Cortex of kidney (tissue), 1 donor: ENCODE measurements at places on chromosomes 5 and 9.

GRCh38 chr5:146748533-146748932 is 130.0 kb downstream of the PPP2R2B start:
- DNase-seq: no peak

DNA sequence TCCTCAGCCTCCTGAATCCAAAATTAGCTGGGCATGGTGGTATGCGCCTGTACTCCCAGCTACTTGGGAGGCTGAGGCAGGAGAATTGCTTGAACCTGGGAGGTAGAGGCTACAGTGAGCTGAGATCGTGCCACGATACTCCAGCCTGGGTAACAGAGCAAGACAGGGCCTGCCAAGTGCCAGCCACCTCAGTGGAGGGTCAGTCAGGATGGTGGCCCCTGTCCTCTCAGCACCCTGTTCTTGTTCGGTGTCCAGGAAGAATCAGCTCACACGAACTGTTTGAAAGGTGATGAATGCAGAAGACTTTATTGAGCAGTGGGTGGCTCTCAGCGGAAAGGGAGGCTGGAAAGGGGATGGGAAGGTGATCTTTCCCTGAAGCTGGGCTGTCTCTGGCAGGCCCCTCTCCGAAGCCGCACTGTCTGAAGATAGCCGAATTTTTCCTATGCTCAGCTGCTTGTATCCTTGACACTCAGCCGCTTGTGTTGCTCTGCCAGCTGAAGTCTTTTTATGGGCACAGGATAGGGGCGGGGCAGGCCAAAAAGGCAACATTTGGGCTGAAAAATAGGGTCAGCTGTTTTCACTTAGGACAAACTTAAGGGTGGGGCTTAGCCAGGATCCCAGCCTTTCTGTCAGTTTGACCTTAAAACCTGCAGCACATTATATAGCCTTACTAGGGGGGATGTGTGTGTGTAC is 50.9 kb downstream of the UBE2R2 start:
- DNase-seq: no peak

DNA sequence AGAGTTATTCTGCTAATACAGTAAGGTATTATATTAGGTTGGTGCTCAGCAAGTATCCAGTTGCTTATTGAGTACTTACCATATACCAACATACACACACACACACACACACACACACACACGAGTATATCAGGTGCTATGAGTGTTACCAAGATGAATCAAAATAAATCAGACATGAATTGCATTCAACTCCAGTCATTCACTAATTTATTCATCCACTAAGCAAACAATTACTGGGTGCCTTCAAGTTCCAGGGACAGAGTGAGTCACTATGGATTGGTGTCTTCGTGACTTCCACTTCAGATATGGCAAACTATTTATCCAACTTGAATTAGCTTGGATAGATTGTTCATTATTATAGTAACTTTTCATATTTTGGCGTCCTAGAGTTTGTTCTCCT is 140.7 kb upstream of the SLC44A1 start:
- DNase-seq: no peak

DNA sequence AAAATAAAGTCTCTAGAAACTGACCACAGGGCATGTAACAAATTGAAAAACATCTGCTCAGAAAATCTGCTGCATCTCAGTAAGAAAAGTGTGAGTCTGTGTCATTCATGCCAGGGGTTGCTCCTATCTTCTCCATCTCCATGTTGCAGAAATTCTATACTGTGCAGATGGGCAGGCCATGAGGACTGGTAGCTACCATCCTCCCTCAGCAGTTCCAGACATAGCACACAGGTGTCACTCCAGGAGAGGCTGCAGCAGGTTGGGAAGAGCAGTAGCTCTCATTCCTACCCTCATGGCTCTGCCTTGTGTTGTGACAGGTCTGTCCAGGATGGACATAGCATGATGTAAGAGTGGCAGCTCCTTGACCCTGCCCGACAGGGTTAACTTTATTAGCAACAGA is 173.4 kb downstream of the NDUFS4 start:
- no peak for DNase-seq
